ENCODE measurements at places on chromosomes 7 and 10.

GRCh38 chr10:100895896-100896295 is 16.9 kb upstream of the SLF2 start:
- no peak for DNase-seq

DNA sequence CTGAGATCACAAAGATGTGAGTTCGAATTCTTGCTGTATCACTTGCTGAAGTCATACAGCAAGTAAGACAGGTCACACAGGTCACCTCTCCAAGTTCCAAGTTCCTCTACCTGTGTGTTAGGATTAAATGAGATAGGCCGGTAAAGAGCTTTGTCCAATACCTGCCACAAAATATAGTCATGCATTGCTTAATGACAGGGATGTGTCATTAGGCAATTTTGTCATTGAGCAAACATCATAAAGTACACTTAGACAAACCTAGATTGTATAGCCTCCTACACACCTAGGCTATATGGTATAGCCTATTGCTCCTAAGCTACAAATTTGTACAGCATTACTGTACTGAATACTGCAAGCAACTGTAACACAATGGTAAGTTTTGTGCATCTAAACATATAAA is 469.4 kb downstream of the KCNMA1 start:
- DNase-seq = peak; percentile 100

DNA sequence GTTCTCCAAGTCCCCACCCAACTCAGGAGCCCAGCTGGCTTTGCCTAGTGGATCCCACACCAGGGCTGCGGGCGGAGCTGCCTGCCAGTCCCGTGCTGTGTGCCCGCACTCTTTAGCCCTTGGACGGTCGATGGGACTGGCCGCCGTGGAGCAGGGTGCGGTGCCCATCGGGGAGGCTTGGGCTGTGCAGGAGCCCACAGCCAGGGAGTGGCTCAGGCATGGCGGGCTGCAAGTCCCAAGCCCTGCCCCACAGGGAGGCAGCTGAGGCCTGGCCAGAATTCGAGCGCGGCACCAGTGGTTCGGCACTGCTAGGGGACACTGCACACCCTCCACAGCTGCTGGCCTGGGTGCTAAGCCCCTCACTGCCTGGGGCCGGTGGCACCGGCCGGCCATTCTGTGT is 159.7 kb downstream of the ANKRD30A start:
- DNase-seq = no peak

GRCh38 chr7:101826081-101826835 is 8.8 kb downstream of the CUX1 start:
- DNase-seq = no peak

- DNase-seq = no peak
Measured at GRCh38 chr7:13132314-13132713, 444.9 kb downstream of the ARL4A start.

GRCh38 chr10:104342941-104343411 is 4.7 kb upstream of the ITPRIP start:
- DNase-seq = no peak

- no peak for DNase-seq
Measured at GRCh38 chr10:76002262-76002854, 570.9 kb downstream of the LRMDA start.

DNA sequence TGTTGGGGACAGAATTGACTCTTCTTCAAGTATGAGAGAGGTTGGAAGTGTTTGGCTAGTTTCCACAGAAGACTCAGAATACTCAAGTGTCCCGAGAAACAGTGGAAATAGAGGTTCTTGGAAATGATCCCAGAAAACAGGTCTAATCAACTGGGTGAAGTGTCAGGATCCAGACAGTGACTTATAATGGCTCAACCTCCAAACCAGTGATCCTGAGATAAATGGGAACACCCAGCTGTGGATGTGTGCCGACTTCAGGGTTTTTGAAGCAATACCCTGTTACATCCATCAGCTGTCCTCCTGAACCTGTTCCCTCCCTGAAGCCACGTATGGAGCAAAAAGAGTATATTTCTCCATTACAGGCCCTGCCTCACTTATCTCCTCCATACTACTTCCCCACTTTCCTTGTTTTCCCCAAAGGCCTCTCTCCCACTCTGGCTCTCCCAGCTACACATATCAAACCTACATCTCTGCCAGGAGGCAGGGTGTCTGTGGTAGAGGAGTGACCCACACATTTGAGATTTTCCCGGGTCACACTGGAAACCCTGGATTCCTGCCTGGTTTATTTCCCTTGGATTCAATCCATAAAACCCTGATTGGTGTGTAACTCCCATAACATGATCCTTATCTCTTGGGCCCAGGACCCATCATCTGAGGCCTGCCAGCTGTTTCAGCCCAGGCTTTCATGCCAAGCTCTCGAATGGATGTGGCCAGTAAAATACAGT is 17.6 kb upstream of the ELOVL3 start:
- no peak for DNase-seq

DNA sequence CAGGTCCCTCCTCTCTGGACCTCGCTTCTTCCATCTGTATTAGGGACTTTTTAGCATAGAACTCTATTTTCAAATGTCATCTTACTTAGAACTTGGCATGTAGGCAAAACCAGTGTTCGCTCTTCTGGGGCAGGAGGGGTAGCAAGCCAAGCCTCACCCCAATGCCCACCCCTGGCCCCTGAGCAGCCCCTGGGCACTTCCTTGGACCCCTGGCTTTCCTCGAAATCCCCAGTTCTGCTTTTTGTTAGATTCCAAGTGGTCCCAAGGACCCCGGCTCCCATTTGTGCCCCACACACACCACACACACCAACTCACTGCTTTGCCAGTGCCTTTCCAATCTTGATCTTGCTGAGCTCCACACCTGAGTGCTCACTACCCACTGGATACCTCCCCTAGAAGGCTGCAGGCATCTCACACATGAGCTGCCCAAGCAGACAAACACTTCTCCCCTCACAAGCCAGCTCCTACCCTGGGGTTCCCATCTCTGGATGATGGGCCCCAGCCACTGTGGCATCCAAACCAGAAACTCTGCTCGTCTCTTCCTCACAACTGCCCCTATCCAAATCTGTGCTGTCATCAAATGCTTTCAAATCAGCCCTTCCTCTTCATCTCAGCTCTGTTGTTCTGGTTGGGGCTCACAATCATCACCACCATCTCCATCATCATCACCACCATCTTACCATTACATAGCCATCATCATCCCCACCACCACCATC is 167.9 kb upstream of the ZMIZ1 start:
- no peak for DNase-seq

DNA sequence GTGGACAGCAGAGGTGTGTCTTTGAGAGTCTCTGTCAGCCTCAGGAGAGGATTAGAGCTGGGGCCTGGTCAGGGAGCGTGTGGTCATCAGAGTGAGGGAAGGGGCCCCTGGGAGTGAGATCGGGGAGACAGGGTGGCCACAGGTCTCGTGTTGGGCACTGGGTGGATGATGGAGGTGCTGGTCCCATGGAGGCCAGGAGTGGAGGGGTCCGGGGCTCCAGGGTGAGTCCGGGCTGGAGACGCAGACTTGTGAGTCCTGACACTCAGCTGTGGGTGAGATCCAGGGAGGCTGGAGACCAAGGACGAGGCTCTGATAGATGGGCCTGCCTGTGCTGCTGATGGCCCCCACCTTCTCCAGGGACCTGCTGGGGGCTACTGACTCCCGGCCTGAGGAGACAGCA is 88.6 kb downstream of the DYNC2I1 start:
- no peak for DNase-seq

- DNase-seq = peak; percentile 88
Measured at GRCh38 chr7:50610521-50611277, 45.5 kb upstream of the DDC start.

- peak; percentile 90 for DNase-seq
Measured at GRCh38 chr7:156903232-156903909, 10.4 kb upstream of the LMBR1 start.

DNA sequence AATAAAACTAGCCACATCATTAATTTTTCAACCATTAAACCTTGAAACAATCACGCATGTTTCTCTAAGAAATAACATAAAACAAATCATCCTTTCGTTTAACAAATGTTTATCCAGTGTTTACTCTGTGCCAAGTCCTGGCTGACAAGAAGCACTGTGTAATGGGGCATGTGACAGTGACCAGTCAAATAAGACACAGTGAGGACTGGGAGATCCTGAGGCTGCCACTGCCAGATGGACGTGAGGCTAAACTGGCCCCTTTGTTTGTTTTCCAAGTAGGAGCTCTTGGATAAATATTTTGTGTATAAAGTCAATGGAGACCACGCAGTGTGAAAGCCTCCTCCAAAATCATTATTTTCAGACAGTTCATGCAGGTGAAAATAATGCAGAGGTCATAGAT is 626.2 kb downstream of the SUGCT start:
- no peak for DNase-seq

All from PC-3 (cell line).